Astrocyte of the spinal cord (primary cell): ENCODE measurements at places on chromosomes 1 and 21.

- DNase-seq = peak; percentile 91
Observed at GRCh38 chr1:32221980-32222755, at the start of the genes EIF3I and TMEM234. TSS of gene EIF3I (plus strand) at chr1:32222407. CDS start at chr1:32222442, 35 bp downstream. TSS of gene TMEM234 (minus strand) at chr1:32222353. CDS start at chr1:32222322, 31 bp downstream.

- no peak for DNase-seq
Observed at GRCh38 chr1:32525053-32525452, 14.2 kb upstream of the ZBTB8A start.

DNA sequence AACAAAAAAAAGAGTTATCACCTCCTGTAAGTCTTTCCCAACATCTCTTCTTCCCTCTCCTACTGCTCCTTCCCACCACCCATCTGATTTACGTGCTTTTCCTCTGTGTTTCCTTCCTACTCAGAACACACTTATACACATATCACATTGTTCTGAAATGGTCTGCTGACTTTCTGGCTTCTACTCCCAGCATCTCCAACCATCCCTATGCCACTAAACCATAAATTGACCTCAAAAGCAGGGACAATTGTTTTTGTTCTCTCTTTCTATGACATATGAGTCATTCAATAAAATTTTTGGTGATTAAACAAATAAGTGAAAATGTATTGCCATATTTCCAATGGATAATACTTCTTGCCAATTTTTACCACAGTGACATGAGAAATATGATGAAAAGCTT lies 8.2 kb downstream of the GOLPH3L start:
- no peak for DNase-seq

DNA sequence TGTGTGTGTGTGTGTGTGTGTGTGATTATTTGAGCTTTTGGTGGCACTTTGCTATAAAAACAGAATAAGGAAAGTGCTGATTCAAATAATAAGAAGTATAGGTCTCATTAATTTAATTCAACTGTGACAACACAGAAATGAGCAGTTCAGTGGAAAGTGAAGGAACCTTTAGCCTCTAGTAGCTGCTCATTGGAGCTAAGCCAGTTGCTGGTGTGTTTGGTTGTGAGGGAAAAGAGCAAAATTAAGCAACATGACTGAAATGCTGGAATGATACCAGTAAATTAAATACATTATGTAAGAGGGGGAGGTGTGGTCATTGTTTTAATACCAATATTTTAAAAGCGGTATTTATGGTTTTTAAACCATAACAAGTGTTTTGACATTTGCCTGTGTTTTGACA lies 55.2 kb downstream of the KIAA0040 start:
- DNase-seq = no peak

- DNase-seq = peak; percentile 92
Observed at GRCh38 chr1:208245185-208245705, 1.1 kb upstream of the PLXNA2 start.

DNA sequence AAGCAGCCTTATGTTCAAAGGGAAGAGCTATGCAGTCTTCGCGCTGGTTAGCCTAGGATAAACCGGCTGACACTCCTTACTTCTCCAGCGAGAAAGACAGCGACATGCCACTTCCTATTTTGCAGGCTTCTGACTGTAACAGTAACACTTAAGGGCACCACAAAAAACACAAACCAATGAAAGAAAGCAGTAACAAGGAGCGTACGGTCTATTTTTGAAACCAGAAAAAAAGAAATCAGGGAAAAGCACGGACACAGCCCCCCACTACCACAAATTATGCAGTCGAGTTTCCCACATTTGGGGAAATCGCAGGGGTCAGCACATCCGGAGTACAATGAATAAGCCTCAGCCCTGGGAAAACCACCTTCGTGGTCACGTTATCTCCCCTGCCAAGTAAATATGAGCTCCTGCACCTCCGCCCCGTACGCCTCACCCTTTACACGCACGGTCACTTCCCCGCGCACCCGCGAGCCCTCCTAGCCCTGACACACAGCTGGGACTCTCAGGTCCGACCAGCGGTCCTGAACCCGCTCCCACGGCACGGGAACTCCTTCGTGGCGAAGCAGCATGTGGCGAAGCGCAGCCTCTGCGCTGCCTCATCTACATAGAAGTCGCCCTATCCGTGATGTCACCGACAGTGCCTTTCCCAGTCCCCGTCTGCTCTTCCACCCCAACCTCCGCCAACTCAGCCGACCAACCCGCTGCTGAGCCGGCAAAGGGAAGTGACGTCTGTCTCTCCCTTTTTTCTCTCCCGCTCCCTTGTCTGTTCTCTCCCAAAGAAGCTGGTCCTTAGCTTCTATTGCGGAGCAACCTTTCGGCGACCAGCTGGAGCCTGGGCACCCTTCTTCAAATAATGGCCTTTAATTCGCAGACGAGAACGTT lies 40.9 kb upstream of the PPIAL4F start:
- peak; percentile 88 for DNase-seq

DNA sequence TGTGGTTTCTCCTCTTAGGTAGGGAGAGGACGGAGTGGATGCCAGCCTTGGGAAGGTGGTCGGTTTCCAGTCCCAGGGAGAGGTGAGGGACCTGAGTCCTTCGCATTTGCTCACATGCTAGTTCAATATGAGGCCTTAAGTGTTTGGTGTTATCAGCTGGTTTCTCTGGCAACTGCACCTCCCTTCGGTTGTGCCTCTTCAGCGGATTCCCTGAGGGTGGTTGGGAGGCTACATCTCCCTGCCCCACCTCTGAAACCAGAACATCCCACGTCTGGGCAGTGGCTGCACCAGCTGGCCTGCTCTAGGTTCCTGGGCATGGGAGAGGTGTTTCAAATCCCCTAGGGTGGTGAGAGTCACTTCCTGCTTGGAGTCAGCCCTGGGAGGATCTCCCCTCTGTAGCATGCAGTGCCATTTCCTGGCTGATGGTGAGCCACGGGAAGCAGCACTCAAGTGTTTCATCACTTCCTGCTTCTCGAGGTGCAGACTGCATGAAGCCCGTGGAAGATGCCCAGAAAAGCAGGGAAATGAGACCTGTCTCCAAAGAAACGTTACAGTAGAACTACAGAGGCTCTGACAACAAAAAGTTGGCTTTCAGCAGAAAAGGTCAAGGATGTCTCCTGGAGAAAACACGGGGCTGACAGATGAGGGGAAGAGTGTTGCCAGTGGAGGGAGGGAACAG lies 4.5 kb downstream of the TMEM125 start:
- peak; percentile 17 for DNase-seq

- no peak for DNase-seq
Observed at GRCh38 chr1:213669964-213670691, 317.6 kb upstream of the PROX1 start.

GRCh38 chr1:62082456-62083363 lies 111.9 kb upstream of the L1TD1 start:
- DNase-seq = peak; percentile 62

DNA sequence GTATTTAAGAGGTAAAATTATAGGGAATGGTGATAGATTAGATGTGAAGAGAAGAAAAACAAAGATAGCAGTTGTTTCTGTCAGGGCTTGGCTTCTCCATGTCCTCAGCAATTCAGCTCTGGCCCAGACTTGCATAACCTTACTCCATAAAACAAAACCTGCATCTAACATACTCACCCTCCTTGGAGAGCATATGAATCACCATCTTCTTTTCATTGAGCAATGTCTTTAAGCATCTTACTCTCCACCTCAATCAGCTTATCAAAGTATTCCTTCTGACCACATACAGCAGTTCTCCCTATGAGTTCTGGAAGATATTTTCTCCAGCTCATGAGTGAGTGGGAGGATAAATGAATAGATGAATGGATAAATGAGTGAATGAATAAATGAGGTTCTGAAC lies 49.0 kb downstream of the RAB3B start:
- no peak for DNase-seq

DNA sequence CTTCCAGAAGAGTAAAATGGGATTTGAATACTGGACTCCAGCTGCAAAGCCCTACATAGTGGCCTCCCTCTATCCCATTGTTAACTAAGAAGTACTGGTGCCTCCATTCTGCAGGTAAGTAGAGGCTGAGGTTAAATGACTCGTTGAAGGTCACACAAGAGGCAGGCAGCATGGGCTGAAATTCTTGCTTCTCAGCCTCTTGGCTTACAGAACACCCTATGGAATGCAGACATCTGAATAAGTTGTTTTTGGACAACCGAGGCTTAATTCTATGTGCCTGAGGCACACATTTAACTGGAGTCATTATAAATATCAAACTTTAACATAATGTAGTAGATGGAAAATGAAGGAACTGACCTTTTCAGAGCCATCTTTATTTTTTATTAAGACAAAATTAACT lies 5.7 kb downstream of the DNAJC11 start:
- DNase-seq = no peak

- DNase-seq = no peak
Observed at GRCh38 chr1:181133441-181133951, 45.0 kb downstream of the IER5 start.

DNA sequence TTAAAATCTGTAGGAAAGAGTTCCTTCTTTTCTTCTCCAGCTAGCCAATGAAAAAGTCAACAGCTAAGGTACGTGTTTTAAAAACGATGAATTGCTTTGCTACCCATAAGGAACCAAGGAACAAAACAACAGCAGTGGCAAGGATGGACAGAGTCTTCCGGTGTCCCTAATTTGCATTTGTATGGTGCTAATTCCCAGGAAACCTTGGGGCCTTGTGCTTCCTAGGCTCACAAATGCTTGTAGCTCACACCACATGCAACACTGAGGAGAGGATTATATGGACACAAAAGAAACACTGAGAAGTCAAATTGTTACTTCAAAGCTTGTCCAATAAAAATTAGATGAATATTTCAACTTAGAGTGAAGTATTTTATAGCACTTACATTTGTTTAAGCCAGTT lies 1.8 kb upstream of the PGBD5 start:
- DNase-seq = no peak

GRCh38 chr1:173473599-173474011 lies 3.5 kb upstream of the PRDX6 start:
- DNase-seq = peak; percentile 69

DNA sequence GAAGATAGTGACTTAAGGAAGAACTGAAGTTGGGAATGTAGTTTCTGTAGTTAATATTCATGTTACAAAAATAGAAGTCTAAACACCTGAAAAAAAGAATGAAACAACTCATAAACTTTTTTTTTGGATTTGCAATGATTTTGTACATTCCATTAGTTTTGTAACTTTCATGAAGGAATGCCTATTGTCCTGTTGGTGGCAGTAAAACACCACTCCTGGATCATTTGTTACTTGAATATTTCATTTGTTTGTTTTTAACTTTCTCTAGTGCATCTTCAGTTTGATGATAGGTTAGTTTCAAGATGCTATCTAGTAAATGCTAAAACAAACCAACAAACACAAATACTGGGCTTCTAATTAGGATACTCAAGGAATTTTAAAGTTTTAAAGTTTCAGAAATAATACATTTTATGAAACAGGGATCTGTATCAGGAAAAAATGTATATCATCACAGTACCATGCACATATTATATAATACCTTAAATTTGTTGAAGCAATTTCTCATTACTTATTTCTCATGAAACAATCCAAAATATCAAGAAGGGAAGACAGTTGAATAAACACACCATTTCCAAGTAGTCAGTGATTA lies 229.7 kb upstream of the CACYBP start:
- DNase-seq = peak; percentile 63

- DNase-seq = no peak
Observed at GRCh38 chr1:20530306-20530705, 22.1 kb upstream of the FAM43B start.

DNA sequence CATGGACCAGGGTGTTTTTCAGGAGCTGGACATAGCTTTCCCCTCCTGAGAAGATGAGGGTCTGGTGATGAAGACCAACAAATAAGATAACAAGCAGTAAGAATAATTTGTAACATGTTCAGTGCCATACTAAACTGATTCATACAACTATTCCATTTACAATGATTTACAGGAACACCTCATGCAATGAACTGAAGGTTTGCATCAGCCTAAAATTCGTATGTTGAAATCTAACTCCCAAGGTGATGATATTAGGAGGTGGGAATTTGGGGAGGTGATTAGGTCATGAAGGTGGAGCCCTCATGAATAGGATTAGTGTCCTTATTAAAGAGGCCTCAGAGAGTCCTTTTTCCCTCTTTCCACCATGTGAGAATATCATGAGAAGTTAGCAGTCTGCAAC lies 15.9 kb upstream of the NIBAN1 start:
- no peak for DNase-seq

DNA sequence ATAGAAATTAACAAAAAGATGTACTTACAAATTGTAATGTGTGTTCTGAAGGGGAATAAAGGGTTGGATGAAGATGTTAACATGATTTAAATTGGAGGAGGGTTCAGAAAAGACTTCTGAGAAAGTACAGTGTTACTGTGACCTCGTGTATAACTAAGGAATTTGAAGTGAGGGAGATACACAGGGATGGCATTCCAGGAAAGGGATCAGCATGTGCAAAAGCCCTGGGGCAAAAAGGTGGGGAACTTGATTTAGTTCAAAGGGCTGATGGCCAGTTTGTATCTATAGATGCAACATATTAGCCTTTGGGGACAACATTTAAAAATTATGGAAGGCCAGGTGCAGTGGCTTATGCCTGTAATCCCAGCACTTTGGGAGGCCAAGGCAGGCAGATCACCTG lies 33.3 kb upstream of the DEGS1 start:
- DNase-seq = no peak

- peak; percentile 56 for DNase-seq
Observed at GRCh38 chr1:67013573-67013972, 40.4 kb downstream of the SLC35D1 start.

GRCh38 chr1:155977690-155978324 lies 540 bp downstream of the ARHGEF2 start:
- no peak for DNase-seq

DNA sequence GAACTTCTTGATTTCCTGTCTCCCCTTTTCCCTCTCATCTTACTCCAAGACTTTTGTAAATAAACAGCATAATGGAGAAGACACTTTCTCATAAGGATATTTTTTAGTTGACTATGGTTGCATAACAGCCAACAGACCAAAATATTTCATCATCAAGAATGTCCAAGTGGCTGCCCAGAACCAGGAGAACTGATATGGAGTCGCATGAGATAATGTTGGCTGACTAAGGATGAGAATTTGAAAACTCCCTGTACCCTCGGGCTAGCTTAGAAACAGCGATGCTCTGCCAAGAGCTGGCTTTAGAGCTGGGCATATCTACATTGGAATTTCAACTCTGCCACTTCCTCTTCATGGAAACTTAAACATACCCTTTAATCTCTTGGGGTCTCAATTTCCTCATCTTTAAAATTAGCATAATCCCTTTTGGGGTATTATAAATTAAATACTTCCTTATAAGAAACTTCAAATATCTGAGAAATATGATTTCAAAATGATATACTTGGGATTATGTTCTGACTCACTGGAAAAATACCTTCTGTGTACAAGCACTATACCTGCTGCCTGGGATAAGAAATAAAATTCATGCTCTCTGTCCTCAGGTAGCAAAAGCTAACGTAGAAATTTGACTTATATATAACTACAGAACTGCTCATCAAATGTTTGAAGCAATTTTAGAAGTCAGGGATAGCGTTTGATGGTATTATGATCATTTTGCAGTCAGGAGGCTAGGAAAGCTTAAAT lies 777.3 kb downstream of the LTN1 start:
- DNase-seq = no peak
